CD4-positive, alpha-beta memory T cell (primary cell): ENCODE measurements at places on chromosomes 1 and 21. TPM values are rescaled to one million over a fixed set of nuclear protein-coding genes. Genes with fewer than 3 reads are reported as not detected.

FAM72C gene
- 0.33 TPM for total RNA-seq

KRTAP10-8 gene
- not detected for total RNA-seq

ADORA3 gene
- 0.41 TPM for total RNA-seq

CCDC17 gene
- total RNA-seq = 8.3 TPM

PRRX1 gene
- total RNA-seq = not detected
